ENCODE measurements at places on chromosomes 16 and 17.

- no peak for DNase-seq
Measured at GRCh38 chr16:30767767-30768465, 5.8 kb downstream of the RNF40 start.

DNA sequence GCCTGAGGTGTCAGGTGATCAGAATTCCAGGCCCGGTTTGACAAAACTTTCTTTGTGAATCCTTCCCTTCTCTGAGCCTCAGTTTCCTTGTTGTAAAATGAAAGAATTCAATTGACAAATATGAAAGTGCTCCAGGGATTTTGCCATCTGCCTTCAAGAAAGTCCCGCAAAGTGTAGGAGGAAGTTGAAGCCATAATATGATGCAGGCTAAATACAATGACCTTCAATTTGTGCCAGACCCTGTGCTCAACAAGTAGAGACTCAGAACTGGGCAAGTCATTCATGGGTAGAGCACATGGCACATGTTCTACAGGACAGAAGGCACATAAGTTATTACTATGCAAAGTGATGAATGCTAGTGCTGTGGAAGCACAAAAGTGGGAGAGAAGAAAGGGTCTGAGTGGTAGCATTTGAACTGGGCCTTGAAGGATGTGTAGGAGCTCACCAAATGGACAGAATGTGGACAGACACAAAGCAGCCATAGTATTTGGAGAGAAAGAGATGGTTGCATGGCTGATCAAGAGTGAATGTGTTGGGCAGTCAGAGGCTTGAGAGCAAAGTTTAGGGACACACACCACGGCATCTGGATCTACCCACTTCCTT lies 2.4 kb upstream of the SCIMP start:
- DNase-seq, result no peak

DNA sequence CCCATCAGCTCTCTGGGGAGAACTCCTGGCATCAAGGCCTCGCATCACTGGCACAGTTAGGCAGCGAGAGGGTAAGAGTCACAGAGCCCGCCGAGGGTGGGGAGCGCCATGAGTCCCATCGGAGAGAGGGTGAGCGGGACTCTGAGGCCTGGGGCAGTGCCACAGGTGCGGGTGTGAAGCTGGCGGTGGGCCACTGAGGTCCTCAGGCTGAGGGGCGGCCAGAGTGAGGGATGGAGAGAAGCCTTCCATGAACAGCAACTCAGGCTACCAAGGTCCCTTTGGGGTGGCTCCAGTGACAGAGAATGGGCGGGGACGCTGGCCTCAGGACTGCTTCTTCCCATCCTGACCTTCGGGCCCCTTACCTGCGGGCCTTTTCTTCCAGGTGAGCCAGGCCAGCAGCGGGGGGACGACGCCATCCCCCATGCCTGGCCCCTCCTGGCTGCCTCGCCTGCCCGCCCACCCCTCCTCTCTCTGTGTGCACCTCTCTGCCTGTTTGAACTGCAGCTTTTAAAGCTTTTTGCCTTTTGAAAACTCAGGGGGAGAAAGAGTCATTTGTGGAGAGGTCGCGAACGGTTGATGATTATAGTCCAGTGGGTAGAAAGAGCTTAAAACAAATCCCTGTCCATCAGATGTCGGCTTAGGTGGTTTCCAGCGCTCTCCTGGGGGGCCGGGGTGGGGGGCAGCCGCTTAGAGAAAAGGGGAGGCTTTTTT lies 149.3 kb upstream of the GSE1 start:
- no peak for DNase-seq

DNA sequence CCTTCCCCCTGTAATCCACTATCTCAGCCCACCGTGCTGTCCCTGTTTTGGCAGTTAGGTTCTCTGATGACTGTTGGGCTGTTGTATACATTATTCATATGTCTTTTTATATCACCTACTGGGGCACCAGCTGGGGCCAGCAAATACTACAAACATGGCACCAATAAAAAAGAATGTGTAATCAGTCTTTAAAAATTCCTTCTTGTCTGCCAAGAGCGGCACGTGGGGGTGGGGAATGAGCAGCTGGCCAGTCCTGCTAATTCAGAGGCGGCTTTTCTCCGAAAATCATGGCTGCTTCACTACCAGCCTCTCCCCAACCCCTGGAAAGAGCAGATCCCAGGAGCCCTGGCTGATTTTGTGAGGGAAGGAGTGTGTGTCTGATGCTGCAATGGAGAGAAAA lies 77.7 kb upstream of the EEF2KMT start:
- DNase-seq, result no peak

- DNase-seq, result no peak
Measured at GRCh38 chr17:62955841-62956352, 10.1 kb upstream of the TANC2 start.

DNA sequence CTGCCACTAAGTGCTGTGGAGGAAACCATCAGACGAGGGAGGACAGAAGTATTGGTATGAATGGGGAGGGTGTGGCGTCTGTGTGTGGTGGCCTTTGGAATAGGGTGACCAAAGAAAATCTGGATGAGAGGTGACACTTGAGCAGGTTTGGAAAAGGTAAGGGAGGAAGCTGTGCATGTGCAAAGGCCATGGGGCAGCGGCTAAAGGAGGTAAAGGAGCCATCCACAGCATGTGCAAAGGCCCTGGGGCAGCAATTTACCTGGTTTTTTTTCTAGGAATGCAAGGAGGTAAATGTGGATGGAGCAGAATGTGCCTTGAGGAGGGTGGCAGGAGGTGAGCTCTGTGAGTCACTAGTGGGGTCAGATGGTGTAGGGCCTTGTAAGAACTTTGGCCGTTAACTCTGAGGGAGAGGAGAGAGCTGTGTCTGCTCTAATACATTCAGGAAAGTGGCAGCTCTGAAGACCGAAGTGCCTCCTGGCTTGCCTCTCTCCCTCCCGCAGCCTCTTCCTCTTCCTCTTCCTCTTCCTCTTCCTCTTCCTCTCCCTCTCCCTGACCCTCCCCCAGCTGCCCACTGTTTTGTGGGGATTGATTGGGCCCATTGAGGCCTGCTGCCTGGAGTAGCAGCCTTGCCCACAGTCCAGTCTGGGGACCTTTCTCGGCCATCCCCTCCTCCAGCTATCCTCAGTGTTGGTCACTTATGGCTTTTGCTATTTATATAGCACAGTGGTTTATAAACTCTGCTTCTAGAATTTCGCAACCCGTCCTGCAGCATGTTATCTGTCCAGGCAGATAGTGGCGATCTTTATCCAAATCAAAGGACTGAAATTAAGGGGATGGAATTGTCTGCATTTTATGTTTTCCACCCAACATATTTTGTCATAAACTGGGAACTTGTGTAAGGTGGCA lies 38.7 kb downstream of the CMIP start:
- DNase-seq, result no peak

- DNase-seq, result no peak
Measured at GRCh38 chr17:38397227-38397626, 31.0 kb upstream of the ARHGAP23 start.

GRCh38 chr16:424623-425081 lies 797 bp upstream of the RAB11FIP3 start:
- no peak for DNase-seq

DNA sequence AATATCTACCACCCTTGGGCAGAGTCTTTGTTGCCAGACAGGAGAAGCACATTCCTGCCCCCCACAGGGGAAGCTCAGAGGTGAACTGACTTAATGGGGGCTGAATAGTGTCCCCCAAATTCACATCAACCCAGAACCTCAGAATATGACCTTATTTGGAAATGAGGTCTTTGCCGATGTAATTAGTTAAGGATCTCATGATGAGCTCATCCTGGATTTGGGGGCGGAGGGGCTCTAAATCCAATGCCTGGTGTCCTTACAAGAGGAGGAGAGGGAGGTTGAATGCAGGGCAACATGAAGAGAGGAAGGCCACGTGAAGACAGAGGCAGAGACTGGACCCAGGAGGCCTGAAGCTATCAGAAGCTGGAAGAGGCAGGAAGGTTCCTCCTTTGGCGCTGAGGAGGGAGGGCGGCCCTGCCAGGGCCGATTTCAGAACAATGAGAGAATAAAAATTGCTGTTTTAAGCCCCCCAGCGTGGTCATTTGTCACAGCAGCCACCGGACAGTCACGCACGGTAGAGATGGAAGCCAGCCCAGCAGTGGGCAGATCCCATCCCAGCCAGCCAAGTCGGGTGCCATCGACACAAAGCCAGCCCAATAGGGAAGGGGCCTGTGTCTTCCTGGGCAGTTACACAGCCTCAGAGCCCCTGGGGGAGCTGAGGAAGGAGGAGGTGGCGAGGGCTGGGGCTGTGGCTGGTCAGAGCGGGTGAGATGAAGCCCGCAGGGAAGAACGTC lies 21.3 kb downstream of the C16orf74 start:
- no peak for DNase-seq

GRCh38 chr16:57637424-57637823 lies 9.0 kb downstream of the ADGRG1 start:
- DNase-seq, result no peak

- no peak for DNase-seq
Measured at GRCh38 chr17:82160075-82160474, 52.6 kb downstream of the CCDC57 start.

- peak; percentile 14 for DNase-seq
Measured at GRCh38 chr16:50154420-50154950, 1.4 kb downstream of the TENT4B start.

DNA sequence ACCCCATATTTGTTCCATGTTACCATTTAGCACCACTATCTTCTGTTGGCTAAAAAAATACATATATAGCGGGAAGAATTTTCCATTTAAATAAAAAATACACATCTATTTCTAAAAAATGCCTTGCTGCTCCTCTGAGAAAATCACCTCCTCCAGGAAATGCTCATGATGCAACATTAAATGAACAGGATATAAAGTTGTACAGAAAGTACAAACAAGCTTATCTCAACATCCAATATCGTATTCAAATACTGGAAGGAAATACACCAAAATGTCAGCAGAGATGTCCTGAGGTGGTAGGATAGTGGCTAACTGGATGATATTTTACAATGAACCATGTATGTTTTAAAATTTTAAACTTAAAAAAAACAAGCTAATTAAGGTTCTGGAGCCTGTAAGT lies 21.3 kb downstream of the GNA13 start:
- DNase-seq, result no peak

DNA sequence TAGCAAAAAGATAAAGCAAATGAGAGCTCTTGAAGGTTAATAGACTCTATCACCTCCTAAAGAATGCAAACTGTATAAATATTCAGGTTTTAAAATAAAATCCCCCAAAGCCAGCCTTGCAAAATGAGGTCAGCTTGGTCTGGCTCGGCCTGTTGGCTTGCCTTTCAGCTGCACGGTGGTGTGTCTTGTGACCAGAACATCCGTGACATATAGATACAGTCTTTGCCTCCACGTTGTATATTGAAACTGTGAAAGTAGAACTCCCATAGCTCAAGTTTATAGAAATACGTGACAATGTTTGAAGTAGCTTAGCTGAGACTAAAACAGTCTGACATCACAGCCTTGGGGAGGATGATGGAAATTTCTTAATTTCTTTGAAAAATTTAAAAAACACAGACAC lies 236.6 kb upstream of the MYOCD start:
- DNase-seq, result no peak

- DNase-seq, result no peak
Measured at GRCh38 chr17:31511195-31511578, 119.7 kb downstream of the RAB11FIP4 start.

DNA sequence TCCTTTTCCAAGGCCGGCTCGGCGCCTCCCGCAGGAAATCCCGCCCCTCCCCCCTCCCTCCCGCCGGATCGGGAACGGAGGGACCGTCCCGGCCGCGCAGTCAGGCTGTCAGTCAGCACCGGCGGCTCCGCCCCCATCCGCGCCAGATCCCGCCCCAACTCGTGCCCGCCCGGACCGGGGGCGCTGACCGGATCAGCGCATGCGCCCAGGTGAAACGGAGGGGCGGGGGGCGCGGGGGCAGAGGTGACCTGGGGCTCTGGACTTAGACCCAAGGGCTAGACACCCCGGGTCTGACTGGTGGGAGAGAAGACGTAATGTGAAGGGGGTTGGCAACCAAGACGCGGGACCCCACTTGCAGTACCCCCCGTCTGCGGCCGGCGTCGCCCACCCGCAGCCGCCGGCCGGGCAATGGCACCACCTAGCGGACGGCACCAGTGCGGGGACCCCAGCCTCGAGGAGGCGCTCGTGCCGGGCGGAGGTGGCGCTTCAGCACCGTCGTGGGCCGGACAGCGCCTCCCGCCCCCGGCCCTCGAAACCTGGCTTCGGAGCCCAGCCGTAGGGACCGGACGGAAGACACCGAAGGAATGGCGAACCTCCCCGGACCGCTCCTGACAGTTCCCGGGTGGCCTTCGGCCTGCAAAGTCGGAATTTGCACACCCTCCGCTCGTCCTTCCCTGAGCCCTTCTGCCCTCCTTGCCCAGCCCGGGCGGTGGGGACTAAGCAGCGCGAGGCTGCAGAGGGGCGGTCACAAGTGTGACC lies at the start of gene CASKIN2:
Gene CASKIN2 (minus strand): TSS at position 42 of the 759 bp plus-strand sequence. CDS start 1,733 bp downstream, outside the sequence.
- peak; percentile 99 for DNase-seq

DNA sequence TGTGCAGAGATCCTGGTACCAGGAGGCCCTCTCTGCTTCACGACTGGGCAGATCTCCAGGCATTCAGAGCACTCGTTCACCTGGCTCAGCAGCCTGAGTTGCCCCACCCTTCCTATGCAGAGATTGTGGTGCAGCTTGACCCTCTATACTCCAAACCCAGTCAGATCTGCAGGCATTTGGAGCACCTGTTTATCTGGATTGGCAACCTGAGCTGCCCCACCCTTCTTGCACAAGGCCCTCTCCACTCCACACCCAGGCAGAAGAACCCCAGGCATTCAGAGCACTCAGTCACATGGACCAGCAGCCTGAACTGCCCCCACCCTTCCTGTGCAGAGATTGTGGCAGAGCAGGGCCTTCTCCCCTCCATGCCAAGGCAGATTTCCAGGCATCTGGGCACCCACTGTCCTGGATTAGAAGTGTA lies 88.4 kb upstream of the CDH5 start:
- DNase-seq, result no peak

DNA sequence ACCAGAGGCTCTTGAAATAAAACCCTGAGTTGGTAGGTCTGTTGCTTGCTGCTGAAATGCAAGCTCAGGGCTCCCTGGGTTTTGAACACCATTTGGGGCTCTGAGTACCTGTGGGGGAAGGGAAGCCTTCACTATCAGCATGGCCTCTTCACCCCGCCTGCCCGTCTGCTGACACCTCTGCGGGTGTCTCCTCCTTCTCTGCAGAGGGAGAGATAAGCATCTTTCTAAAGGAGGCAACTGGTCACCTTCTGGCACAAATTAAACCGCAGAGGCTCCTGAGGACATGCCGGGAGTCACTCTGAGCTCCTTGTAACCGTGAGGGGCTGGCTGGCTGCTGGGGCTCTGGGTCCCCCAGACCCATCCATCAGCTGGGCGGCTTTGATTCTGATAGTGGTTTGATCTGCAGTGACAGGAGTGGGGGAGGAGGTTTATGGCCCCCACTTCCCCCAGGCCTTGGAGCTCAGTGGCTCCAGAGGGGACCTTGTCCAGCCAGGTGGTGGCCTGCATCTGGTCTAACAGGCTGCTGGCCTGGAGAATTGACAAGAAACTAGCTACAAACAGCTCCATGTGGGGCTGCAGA lies 123.5 kb downstream of the IRF8 start:
- DNase-seq, result no peak
